ENCODE measurements at places on chromosomes 1 and 21.

DNA sequence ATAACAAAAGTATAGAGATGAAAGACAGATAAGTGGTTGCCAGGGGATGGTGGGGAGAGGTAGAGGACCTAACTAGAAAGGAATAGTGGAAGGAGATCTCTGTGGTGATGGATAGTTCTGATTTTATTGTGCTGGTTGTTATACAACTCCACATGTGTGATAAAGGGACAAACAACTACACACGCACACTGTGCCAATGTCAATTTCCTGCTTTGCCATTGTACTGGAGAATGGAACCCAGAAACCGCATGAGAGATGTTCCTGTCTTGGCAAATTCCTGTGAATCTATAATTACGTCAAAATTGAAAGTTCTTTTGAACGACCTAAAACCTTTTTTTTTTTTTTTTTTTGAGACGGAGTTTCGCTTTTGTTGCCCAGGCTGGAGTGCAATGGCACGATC, 11.0 kb downstream of the TNFRSF9 start:
- no peak for DNase-seq

GRCh38 chr1:90402893-90403849, 313.9 kb downstream of the BARHL2 start:
- DNase-seq, result no peak

DNA sequence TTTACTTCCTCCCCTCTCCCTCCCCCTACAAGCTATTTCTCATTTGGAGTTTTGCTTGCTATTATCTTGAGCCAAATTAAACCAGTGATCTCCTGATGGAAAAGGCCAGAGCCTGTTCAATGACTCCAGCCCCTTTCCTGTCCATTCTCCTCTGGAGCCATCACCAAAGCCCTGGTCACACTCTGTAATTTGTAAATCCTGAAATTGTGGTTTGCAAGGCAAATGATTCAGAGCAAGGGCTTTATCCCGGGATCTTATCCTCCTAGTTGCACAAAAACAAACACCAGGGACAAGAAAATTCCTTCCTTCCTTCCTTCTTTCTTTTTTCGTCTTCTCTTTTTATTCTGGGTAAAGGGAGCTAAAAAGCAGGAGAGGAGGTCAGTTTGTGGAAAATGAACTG, 366.1 kb upstream of the ST6GALNAC5 start:
- no peak for DNase-seq

DNA sequence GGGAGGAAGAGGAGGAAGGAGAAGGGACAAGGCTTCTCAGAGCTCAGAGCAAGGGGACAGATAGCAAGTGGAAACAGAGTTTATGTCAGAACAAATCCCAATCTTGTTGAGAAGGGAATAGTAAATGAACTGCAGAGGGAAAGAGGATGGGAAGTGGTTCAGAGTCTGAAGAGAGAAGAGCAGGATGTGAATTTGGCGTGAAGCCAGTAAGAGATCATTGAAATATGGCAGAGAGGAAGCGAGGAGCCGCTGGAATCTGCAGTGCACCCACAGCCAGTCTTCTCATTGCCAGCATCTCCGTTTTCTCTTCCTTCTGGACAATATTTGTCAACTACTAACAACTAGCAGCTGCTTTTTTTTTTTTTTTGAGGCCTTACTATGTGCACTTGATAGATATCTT, 19.1 kb downstream of the OLFML3 start:
- DNase-seq, result no peak

DNA sequence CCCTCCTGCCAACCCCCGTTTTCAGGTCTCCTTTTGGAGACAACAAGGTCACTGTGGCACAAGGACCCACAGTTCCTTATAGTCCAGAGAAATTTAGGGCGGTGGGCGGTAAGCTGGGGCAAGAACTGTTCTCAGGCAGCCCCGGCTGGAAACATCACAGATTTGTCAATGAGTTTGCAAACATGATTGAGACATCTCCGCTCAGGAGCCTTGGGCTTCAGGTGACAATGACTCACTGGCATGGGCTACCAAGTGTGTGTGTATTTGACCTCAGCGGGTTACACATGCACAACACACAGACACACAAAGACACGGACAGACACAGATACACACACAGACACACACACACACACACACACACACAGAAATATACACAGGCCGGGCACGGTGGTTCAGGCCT, 58.2 kb upstream of the ABCG1 start:
- no peak for DNase-seq

GRCh38 chr1:183577897-183578465, 12.3 kb downstream of the NCF2 start:
- DNase-seq, result no peak

DNA sequence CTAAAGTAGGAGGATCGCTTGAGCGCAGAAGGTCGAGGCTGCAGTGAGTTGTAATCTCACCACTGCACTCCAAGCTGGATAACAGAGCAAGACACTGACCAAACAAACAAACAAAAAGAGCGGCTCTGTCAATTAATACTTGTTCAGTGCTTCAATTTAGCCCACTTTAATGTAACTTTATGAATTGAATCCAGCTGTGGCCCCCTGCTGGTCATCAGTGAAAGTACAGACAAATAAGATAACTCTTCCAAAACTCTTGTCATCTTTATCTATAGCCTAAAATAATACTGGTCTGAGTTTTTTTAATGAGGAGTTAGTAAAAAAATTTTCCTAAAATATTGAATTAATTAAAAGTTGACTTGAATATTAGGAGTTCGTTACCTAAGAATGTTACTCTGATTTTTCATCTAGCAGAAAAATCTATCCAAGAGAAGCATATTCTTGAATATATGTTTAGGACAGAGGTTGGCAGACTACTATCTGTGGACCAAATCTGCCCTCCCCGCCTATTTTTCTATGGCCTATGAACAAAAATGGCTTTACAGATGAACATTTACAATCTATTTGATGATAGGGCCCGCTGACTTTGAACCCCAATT, 26.1 kb downstream of the ATP5PF start:
- DNase-seq, result peak; percentile 54

DNA sequence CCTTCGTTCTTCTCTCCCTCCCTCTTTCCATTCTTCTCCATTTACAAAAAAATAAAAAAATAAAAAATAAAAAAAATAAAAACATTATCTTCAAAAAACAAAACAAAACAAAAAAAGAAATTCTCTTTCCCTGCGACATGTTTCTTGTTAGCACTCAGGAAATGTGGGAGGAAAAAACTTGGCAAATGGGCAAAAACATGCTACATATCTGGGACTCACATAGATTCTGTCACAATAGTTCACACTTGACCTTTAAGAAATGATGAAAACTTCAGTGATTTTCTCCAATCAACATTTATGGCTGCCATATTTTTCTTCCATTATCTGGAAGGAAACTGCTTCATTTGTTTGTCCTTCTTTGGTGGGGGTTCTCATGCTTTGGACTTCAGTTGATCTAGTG, 109.3 kb downstream of the PRKAB2 start:
- no peak for DNase-seq

GRCh38 chr1:34115233-34115632, 49.8 kb downstream of the CSMD2 start:
- DNase-seq, result no peak

DNA sequence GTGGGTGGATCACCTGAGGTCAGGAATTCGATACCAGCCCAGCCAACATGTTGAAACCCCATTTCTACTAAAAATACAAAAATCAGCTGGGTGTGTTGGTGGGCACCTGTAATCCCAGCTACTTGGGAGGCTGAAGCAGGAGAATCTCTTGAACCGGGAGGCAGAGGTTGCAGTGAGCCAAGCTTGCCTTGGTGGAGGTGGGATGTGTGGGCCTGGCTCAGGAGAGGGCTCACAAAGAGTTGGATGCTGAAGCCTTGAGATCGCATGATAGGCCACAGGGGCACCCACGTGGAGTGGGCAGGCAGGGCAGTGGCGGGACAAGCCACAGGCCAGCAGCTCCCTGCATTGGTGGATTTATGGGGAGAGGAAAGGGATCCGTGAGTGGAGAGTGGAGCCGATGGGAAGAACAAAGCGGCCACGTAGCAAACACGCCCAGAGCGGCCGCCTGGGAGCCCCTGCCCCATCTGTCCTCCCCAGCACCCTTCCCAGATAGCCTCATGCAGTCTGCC, 4.4 kb downstream of the THAP3 start:
- no peak for DNase-seq

- no peak for DNase-seq
These were observed 13.4 kb upstream of the PLEKHG5 start for GRCh38 chr1:6504887-6505286.

DNA sequence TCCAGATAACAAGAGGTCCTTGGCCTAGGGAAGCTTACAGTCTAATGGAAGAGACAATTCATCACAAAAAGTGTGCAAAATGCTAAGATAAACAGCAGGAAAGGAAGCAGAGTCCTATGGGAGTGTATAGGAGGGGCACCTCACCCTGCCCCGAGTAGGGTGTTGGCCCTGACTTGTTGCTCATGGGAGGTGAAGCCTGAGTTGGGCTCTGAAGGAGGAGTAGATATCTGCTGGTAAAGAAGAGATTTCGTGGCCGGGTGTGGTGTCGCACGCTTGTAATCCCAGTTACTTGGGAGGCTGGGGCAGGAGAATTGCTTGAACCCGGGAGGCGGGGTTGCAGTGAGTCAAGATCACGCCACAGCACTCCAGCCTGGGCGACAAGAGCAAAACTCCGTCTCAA, 18.6 kb upstream of the GPR37L1 start:
- DNase-seq, result no peak

DNA sequence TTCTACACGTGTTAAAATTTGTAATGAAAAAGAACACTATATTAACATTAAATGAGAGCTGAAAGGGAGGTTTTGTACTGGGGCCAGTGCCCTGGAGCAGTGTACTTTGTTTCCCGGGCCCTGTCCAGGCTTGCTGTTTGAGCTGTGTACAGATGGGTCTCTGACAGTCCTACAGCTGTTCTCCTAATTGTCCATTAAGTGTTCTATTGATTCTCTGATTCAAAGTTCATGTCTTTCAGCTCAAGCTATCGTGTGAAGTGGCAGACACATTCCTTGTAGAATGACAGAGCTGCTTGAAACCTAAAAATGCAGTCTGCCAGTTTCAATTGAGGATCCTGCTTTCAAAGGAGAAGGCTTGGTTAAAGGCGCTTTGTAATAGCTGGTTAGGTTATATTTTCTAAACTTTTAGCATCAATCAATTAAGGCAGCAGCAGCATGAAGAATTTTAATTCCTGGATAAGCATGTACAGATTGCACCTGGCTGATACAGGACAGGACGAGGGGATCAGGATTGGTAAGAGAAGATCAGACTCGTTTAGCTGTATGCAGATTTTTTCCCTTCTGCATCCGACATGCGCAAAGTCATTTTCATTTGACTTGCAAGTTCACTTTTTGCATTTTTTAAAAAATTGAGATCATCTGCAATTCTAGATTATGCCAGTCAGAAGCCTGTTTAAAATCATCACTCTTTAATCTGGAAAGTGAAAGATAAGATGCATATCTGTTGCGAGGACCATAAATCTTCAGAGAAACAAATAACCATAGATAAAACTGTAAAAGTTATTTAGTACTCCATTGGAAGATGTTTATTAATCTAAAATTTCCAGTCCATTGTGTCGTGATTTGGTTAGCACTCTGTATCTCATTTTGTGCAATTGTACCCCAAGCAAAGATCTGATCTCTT, 98.5 kb downstream of the ATG4C start:
- no peak for DNase-seq

- DNase-seq, result no peak
These were observed 3.0 kb downstream of the TFF1 start for GRCh38 chr21:42363312-42363711.

- DNase-seq, result no peak
These were observed 16.4 kb downstream of the FAM151A start for GRCh38 chr1:54606990-54607325.

DNA sequence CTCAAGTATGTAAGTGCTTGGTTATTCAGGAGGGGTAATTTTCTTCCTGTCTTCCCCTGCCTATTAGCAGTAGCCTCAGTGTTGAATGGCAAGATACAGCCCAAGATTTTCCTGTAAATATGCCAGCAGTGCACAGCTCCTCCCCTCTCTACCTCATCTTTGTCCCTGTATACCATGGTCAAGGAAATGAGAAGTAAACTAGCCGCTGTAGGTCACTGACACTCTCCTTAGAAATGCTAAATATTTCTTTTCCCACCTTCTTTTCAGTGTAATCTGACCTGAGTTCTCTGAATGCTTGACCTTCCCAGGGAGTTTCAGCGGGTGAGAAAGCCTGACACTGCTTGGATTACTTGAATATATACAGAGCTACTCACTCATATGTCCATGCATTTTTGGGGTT, 84.1 kb upstream of the ZNF326 start:
- DNase-seq, result no peak

DNA sequence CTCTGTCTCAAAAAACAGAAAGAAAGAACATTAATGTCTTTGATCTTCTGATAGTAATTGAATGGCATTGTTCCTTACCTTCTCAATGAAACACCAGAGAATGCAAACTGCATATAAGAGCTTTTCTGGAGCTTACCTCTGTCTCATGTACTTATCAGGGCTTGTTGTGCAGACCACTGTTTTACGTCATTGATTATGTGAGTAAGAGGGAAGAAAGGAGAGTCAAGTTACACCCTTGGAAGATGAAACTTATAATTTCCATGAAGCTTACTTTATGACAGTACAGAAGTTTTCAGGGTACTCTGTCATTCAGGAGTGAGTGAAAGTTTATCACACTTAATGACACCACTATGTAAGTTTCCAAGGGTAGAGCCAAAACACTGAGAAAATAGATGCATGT, 49.0 kb upstream of the MAB21L3 start:
- DNase-seq, result no peak

DNA sequence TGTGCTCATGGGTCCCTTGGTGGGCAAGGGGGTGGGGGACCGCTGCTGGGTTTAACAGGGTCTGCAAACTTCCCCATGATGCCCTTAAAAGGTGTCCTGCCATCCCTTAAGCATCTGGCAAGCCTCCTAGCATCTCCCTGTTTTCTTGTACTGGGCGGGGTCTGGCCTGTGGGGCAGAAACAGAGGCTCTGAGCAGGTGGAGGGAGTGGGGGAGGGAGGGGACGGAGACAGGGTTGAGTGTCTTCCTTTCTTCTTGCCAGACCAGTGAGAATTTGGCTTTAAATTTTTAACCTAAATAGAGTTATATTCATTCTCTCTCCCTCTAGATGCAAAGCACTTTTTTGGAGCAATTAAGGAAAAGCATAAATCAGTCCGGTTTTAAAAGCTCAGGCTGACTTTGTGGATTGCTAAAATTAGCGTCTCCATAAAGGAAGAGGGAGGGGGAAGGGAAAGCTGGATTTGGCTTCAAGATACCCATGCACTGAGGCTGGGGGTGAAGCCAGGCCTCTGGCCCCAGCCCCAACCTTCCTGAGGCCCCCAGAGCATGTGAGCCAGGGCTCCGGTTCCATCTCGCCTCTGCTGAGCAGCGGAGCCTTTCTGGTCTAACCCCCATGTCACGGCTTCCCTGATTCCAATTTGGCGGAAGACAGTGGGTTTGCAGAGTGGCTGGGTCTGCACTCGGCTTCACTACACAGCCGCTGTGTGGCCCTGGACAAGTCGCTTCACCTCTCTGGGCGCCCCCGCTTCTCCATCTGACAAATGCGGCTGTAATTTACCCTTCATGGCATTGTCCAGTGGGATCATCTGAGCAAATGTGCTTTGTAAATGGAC, 25.3 kb downstream of the IGSF21 start:
- DNase-seq, result no peak

Data from germinal center (tissue), 1 donor.